Renal cortical epithelial cell (primary cell): ENCODE measurements at places on chromosomes 2 and 18. TPM values are rescaled to one million over a fixed set of nuclear protein-coding genes. Genes with fewer than 3 reads are reported as not detected.

The PROKR1 gene
- not detected in 2 replicates for total RNA-seq

GRCh38 chr2:18924386-18924785 lies 335.0 kb upstream of the NT5C1B start:
- no peak for DNase-seq

The MAP3K19 gene
- total RNA-seq, result not detected in 2 replicates

DNA sequence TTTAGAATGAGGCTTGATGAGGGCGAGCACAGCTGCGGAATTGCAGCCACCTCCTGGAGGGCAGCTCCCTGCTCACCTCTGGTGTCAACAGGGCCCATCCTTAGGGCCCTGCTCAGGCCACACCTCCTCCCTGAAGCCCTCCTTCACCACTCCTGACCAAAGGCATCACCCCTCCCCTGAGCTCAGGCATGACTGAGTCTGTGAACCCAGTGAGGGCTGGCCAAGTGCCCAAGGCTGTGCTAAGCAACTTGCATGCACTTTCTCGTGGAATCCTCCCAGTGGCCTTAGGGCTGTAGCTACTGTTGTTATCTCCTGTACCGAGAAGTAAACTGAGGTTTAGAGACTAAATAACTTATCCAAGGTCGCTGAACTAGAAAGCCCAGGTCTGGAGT lies 101.7 kb downstream of the KLHL29 start:
- DNase-seq, result peak; percentile 75

The PTH2R gene
- total RNA-seq, result 0.17 and 3.2 TPM in 2 replicates

The ADRA2B gene
- total RNA-seq, result not detected in 2 replicates

DNA sequence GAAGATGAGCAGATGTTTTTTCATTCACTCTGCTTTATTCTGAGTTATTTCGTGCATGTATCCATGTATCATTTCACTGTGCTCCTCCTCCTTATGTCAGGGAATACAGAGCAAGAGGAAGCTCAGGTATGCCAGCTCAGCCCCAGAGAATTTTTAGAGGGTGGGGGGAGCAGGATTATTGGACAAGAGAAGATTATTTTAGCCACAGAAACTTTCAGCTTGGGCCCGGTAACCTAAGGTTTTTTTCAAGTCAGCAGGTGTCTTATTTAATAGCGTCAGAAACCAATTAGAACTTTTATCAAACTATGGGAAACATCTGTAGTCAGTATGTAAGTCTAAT lies 232.9 kb upstream of the SIX3 start:
- no peak for DNase-seq

DNA sequence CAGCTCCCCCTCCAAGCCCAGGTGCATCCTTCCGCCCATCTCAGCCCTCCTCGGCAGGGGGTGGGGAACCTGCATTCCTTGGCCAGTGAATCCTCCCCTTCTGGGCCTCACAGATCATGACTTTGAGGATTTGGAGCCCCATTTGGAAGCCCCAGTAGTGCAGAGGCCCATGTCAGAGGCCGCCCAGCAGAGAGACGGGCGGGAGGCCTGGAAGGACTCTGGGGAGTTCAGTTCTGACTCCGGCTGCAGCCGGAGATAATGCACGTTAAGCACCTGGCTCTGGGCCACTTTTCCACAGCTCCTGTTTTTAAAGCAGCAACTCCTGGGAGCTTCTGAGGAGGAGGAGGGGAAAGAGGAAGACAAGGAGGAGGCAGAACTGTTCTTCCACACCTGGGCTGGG lies 14.9 kb downstream of the ATOH8 start:
- no peak for DNase-seq

The CSRNP3 gene
- 0.87 and 4.2 TPM in 2 replicates for total RNA-seq

GRCh38 chr2:226429476-226429875 lies 370.1 kb downstream of the IRS1 start:
- DNase-seq, result peak; percentile 62

The FSHR gene
- total RNA-seq, result 0.05 TPM in 1 of 2 replicates, not detected in the other

DNA sequence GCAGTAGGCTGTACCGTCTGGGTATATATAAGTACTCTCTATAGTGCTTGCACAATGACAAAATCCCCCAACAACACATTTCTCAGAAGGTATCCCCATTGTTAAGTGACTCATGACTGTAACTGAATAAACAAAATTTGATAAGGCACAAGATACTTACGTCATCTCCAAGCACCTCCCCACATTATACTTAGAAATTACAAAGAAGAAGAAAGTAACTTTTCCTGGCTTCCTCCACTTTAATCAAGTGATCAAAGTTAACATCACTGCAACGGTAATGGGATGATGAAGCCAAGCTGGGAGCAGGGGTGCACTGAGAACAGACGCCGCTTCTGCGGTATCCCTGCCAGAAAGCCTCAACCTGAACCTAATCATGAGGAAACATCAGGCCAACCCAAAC lies 9.7 kb downstream of the TNS1 start:
- DNase-seq, result peak; percentile 52

DNA sequence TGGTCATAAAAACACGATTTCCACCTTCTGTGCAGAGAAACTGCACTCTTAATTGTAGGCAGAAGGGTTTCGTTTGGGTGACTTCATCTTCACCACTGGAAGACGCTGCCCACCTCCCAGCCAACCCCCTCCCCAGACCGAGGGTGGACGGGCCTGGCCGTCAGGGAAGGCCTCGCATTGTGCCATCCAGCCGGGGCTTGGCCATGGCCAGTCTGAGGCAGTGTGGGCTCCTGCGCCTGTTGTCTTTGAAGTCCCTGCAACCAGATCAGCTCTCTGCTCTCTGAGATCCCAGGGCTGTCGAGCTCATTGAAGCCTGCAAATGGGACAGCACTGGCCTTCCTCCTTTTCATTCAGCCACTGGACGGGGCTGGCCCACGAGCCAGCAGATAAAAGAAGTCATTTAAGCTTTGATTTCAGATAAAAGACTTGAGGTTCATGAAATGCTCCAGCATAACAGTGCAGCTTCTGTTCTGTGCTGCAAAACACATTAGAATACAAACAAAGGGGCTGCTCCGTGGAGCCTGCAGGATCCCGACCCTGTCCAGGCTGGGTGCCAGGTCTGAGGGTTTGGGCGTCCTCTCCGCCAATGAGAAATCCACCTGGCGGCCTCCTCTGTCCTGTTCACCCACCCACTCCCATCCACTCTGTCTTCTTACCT lies 253.5 kb downstream of the LDLRAD4 start:
- DNase-seq, result no peak

The CD8A gene
- total RNA-seq, result 0.17 TPM in 1 of 2 replicates, not detected in the other

DNA sequence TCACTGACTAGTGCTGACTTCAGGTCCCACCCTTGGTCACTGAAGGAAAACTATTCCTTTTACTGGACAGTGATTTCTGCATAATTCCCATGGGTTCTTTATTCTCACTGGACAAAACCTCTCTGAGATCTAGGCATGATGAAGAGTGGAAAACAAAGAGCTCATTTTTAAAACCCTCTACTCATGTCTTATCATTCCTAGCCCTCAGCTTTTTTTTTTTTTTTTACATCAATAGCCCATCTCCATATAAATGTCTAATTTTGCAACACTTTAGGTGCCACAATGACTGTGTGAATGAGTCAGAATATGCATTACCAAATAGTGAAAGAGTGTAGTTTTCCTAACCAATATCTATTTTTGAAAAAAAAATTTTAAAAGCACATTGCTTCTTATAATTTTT lies 74.8 kb downstream of the TCF4 start:
- peak; percentile 25 for DNase-seq

DNA sequence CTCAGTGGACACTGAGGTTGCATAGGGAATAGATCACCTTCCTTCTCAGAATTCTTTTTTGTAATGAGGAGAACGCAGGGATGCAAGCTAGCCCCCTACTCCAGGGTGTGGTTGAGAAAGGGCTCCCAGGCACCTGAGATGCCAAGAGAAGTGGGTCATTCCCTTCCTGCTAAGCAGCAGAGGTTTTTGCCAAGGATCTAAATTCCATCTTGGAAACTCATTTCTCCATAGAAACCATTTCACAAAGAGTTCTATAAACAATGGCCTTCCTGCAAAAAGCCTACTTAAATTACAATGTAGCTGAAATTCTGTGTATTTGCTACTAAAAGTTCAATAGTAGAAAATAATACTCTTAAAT lies 3.7 kb upstream of the PPP3R1 start:
- no peak for DNase-seq

GRCh38 chr2:23376972-23377371 lies 8.0 kb upstream of the KLHL29 start:
- DNase-seq, result no peak

DNA sequence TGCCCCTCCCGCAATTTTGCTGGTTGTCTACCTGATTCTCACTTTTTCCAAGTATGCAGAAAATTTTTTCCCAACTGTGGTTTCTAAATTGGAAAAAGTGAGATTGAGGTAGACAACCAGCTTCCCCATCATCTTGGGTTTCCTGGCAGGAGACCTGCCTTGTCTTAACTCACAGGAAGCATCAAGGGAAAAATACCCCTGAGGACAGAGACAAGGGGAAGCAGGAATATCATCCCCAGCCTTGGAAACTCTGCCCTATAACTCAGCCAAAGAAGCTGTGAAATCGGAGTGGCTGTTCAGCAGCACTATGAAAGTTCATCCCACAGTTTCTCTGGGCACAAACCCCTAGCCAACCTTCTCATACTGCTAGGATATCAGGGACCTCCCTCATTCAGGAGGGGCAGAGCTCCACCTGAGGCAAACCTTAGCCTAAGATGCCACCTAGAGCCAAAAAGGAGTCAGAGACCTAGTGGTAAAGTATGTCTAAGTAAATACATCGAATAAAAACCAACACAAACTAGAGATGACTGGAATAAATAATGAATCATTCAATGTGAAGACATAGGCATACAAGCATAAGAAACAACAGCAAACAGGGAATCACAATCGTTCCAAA lies 68.2 kb downstream of the ZSWIM2 start:
- peak; percentile 45 for DNase-seq

GRCh38 chr18:29383311-29384273 lies 1206.7 kb upstream of the CDH2 start:
- peak; percentile 8 for DNase-seq
